GM12878 (cell line): ENCODE measurements at places on chromosomes 1 and 21. TPM values are rescaled to one million over a fixed set of nuclear protein-coding genes. Genes with fewer than 3 reads are reported as not detected.
A peak's percentile ranks its signal among the peaks of the same experiment; 100 is the strongest.

- H3K27ac ChIP-seq = no peak overlapping the region
- no peaks in the 10 kb centered on the region for H3K36me3 ChIP-seq
- no peak for DNase-seq
- H3K4me3 ChIP-seq = no peak overlapping the region
- no peaks in the 10 kb centered on the region for H3K4me1 ChIP-seq
Measured at GRCh38 chr1:225772323-225772768, 5.3 kb upstream of the SRP9 start.

DNA sequence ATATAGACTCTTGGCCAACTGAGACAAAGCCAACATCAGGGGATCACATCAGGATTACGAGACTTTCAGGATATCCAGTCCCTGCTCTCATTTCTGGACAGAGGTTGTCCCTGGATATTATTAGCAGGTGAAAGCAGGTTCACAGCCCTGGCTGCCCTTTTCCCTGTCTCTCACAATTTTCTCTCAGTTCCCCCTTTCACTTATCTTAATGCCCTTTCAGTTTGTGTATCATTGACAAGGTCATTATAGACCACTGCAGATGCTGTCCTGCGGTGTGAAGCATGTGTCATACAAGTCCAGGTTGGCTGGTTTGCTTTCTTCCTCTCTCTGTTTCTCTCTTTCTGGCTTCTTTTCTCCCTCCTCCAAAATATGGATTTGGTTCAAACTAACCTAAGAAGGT lies 2.1 kb upstream of the KLHDC9 start:
- H3K4me1 ChIP-seq = peaks cover 39% of the 10 kb centered on the region
- H3K27me3 ChIP-seq = no peaks in the 10 kb centered on the region
- peak overlapping the region; percentile 21; the same call in 1 of the 2 replicates for H3K4me3 ChIP-seq
- peak overlapping the region; percentile 65 for H3K27ac ChIP-seq

- no peaks in the 10 kb centered on the region for H3K27me3 ChIP-seq
- no peak for DNase-seq
- no peaks in the 10 kb centered on the region for H3K4me1 ChIP-seq
- H3K27ac ChIP-seq = no peak overlapping the region
- no peaks in the 10 kb centered on the region for H3K36me3 ChIP-seq
Measured at GRCh38 chr1:217747156-217747769, 116.1 kb downstream of the SPATA17 start.

GRCh38 chr21:20250337-20250736 lies 747.9 kb upstream of the NCAM2 start:
- H3K4me1 ChIP-seq = no peaks in the 10 kb centered on the region
- H3K27ac ChIP-seq = no peak overlapping the region
- no peak for DNase-seq
- no peaks in the 10 kb centered on the region for H3K27me3 ChIP-seq

KRTAP21-2 gene
- total RNA-seq = not detected in 2 replicates

SYT2 gene
- total RNA-seq = not detected in 2 replicates

C1orf115 gene
- total RNA-seq = 4.6 and 5.0 TPM in 2 replicates

CDC7 gene
- 23.0 and 24.5 TPM in 2 replicates for total RNA-seq

RCAN3 gene
- 0.24 and 0.46 TPM in 2 replicates for total RNA-seq
